Stimulated activated CD8-positive, alpha-beta memory T cell treated with anti-CD3 and anti-CD28 coated beads, Interleukin-12 subunit alpha, Interleukin-12 subunit beta, amount 100 ng/mL, for 1 hour (primary cell): ENCODE measurements at places on chromosomes 4 and X.

DNA sequence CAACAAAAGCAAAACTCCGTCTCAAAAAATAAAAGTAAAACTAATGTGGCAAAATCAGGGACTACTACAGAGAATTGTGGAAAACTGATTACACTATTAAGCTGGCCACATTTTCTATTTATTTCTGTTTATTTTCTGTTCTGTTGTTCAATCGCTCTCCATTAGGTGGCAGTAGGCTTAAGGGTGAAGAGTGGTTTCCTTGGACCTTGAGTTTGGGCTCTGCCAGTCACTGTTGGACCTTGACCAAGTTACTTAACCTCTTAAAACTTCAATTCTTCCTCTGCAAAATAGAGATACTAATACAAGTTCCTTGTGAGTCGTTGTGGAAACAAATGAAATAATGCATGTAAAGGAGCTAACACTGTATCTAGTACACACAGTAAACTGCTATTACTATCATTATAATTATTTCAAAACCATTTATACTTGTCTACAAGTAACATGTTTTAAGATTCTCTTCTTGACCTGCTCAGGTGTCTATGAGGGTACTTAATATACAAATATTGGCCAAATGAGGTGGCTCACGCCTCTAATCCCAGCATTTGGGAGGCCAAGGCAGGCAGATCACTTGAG is 15.2 kb downstream of the HSD17B11 start:
- no peak for DNase-seq

DNA sequence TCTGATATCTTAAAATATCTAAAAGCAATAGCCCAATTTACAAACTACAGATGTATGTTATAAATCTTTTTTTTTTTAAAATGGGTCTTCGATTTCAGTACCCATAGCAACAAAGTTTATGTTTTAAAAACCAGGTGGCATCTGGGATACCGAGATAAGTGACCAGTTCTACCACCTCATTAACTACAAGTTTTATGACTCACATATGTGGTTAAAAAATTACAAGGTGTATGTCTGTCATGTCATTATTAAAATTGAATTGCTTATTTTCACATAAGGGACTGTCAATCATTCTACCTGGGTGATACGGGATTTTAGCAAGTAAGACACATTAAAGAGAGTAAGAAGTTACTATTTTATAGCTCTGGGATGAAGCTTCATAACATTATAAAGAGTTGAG is 192.0 kb upstream of the ETNPPL start:
- no peak for DNase-seq

DNA sequence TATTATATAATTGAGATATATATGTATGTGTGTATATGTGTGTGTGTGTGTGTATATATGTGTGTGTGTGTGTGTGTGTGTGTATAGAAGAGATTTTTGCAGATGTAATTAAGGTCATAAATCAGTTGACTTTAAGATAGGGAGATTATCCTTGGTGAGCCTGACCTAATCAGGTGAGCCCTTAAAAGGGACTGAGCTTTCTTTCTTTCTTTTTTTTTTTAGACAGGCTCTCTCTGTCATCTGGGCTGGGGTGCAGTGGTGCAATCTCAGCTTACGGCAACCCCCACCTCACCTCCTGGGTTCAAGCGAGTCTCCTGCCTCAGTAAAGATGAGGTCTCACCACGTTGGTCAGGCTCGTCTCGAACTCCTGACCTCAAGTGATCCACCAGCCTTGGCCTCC is 155.1 kb upstream of the RASGEF1B start:
- no peak for DNase-seq

GRCh38 chrX:2585158-2585470 is 84.3 kb upstream of the DHRSX start:
- no peak for DNase-seq

- no peak for DNase-seq
Observed at GRCh38 chr4:124199755-124200154, 512.8 kb downstream of the ANKRD50 start.

- DNase-seq = peak; percentile 1
Observed at GRCh38 chrX:63686878-63687714, 97.9 kb downstream of the ARHGEF9 start.

DNA sequence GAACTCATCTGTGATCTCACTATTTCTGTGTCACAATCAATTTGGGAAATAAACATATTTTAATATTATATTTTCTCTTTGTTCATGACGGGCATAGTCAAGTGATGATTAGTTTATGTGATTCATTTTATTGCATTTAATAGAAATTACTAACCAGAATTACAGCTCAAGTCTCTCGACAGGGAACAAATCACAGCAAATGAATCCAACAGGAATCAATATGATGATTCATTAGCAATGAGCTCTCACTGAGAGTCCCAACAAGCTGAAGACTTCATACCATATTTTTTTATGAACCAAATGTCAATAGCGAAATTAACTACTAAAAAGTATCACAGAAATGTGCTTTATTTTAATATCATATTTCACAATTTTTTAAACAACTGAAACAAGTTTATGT is 649.7 kb downstream of the GRID2 start:
- DNase-seq = no peak

- DNase-seq = no peak
Observed at GRCh38 chr4:99894998-99895397, 771 bp upstream of the LAMTOR3 start.

DNA sequence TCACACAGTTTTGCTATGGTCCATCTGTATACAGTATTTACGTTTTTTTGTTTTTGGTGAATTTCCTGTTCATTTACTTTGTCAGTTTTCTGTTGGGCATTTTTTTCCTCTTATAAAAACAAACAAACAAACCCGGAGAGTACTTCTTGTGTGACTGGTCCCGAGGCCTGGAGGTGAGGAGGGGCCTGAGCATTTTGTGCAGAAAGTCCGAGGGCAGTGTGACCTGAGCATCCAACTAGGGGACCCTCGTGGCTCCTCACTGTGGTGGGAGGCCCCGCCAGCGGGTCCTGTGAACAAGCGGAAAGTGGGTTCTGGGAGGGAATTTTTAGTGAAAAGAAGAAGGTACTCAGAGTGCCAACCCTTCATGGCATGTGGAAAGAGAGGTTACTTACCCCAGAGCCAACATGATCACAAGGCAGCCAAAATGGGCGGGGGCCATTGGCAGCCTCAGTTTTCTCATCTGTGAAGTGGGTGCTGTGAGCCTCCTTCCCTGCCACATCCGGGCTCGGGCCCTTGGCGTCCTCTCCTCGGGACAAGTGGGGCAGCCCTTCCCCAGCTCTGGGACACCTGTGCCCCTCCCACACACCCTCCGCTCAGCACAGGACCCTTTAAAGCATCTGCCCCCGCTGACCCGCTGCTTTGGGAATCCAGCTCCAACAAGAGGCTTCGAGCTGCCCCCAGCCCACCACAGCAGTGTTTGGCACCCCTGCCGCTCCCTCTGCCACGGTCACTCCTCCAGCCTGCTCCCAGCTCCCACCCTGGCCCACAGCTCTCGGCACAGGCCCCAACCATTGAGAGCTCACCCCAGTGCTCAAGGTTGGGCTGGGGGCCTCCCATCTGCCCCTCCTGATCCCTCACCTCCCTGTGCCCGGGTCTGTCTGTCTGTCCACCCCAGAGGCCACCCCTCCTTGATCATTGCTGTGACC is 22.8 kb upstream of the GPR78 start:
- DNase-seq = no peak

DNA sequence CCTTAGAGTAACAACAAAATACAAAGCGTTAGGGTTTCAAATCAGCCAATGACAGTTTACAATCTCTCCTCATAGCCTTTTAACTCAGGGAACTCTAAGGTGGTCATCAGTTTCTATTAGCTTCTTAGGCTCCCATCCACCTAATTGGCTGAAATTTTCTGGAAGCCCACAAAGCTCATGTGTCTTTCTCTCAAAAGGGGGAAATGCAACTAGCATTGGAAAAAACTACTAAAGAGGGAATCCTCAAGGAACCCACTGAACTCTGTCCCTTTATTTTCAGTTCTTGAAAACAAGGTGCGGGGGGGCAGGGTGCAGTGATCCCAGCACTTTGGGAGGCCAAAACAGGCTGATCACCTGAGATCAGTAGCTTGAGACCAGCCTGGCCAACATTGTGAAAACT is 56.4 kb downstream of the PDGFC start:
- DNase-seq = no peak

DNA sequence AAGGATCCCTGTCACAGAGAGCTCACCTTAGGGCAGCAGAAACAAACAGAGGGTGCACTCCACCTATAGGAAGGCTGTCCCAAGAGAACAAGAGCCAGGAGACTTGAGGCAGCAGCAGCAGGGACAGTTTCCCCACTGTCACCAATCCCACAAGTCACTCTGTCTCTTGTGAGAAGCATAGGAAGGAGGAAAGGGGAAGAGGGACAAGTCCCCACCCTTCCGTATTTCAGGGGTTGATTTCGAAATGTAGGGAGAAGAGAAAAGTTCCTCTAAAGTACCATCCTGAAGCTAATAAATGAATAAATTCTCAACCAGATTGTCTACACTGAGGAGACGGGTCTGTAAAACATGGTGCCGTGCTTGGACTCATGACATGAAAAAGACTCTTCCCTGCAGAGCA is 9.5 kb upstream of the TLR8 start:
- DNase-seq = no peak

DNA sequence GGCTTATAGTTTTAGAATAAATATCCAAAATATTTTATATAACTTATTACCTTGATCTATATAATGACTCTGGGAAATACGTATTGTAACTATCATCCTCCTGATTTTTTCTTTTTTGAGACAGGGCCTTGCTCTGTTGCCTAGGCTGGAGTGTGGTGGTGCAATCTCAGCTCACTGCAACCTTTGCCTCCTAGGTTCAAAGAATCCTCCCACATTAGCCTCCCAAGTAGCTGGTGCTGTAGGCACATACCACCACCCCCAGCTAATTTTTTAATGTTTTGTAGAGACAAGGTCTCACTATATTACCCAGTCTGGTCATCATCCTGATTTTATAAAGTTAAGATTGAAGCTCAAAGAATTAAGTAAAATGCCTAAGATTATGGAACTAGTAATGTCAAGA is 193.6 kb downstream of the SLC4A4 start:
- DNase-seq = no peak

DNA sequence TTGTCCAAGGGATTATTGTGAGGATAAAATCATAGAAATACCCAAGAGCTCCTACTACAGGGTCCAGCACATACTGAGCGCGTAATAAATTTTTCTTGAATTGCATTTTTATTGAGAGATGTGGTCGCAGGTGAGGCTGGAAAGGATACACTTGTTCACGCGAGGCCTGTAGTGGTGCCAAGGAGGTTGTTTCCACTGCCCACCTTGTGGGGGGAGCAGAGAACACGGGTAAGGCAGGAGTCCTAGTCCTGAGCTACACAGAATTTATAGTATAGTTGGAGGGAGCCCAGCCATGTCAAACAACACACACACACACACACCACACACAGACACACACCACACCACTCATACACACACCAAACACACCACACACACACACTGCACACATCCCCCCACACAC is 31.8 kb upstream of the CYP4V2 start:
- no peak for DNase-seq

DNA sequence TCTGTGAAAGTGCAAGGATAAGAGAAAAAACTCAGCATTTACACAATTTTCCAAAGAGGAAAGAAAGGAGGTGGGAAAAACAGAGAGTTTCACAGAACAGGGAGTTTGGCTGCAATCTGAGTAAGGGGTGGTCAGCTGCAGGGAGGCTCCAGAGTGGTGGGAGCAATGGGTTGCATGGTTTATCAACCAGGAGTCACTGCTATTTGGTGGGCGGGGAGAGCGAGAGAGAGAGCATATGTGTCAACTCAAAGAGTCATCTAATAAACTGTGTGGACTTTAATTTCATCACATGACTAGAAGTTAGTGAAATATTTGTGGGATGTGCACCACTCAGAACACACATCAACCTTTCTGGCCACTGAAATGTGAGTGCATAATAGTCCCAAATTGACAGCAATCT is 94.6 kb downstream of the FAM13A start:
- no peak for DNase-seq

DNA sequence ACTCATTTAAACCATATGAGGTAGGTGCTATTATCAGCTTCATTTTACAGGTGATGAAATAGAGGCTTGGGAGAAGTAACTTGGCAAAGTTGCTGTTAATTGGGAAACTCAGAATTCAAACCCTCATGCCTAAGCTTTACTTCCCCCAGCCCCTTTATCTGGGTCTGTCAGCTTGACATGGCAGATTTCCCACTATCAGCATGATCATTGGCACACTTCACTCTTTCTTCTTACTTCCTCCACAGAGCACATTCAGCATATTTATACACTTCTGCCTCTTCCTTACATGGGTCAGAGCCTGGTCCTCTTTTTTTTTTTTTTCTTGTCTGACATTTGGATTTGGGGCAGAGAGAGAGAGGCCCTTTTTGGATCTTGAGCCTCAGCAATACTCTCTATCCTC is 56.5 kb upstream of the ARX start:
- DNase-seq = no peak

- DNase-seq = no peak
Observed at GRCh38 chr4:181261279-181261678, 981.9 kb upstream of the TENM3 start.

DNA sequence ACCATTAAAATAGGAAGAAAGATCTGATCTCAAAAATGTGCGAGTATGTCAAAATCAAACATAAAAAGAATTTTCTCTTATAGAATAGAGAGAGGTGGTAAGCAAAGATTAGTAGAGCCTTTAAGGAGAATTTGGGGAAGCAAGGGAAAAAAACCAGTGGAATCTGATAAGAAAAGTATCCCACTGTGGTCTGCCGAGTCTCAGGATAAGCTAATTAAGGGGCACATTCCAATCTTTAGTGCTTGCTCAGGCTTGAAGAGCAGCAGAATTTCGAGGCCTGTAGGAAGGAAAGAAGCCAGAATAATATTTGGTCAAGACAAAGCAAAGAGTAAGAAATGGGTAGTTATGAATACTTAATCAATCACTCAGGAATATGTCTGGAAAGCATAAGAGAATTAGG is 13.0 kb downstream of the STATH start:
- DNase-seq = no peak

DNA sequence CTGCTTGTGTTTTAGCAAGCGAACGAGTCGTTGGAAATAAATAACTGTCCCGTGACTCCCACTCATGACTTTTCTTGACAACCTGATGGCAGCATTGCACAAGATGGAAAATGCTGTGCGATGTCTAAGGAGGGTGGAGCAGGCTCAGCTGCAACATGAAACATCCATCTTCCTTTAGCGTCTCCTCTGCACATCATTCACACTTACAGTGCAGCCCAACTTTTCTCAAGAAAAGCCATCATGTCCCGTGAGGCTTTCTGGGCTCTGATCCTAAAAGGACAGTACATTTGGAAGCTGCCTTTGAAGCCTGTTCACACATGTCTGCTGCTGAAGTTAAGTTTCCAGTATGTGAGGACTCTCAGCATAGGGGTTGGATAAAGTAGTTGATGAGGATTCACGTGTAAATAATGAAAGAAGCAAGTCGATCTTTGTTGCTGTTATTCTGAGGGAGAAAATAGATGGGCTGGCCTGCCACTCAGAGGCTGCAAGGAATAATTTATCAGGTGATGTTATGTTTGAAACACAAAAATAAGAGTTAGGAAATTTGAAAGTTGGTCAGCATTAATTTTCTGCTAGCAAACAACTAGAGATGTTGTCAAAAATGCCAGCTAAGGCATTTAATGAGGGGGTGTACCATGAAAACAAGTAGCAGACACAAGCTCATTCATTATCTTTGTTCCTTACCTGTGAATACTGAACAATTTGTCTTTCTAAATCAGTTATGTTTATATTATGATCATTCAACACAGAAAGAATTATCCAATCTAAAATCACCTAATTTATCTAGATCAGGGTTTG is 328.7 kb upstream of the ZFP42 start:
- DNase-seq = no peak
